Endothelial cell (in vitro differentiated cells): ENCODE measurements at places on chromosomes 2 and 18. TPM values are rescaled to one million over a fixed set of nuclear protein-coding genes. Genes with fewer than 3 reads are reported as not detected.
A peak's percentile ranks its signal among the peaks of the same experiment; 100 is the strongest.

GRCh38 chr2:11121099-11121822, 34.0 kb upstream of the SLC66A3 start:
- no peaks in the 10 kb centered on the region for H3K36me3 ChIP-seq
- no peak overlapping the region for H3K27ac ChIP-seq
- DNase-seq: no peak
- peaks cover 9% of the 10 kb centered on the region for H3K4me1 ChIP-seq

DNA sequence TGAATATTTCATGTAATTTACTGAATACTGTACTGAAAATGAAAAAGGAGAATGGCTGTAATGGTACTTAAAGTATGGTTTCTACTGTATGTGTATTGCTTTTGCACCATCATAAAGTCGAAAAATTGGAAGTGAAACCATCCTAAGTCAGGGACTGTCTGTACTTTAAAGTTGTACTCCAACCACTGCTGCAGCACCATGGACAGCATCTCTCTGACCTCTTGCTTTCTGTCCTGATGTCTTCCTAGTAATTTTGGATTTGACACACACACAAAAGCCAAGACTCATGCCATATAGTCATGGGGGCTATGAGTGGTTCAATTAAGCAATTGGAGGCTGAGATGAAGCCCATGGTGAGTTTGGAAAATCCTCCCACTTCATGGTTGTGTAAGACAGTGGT, 256.3 kb upstream of the PKDCC start:
- peak; percentile 65 for DNase-seq
- H3K4me3 ChIP-seq: no peak overlapping the region
- H3K27me3 ChIP-seq: no peaks in the 10 kb centered on the region
- no peak overlapping the region for H3K27ac ChIP-seq
- no peaks in the 10 kb centered on the region for H3K4me1 ChIP-seq

DNA sequence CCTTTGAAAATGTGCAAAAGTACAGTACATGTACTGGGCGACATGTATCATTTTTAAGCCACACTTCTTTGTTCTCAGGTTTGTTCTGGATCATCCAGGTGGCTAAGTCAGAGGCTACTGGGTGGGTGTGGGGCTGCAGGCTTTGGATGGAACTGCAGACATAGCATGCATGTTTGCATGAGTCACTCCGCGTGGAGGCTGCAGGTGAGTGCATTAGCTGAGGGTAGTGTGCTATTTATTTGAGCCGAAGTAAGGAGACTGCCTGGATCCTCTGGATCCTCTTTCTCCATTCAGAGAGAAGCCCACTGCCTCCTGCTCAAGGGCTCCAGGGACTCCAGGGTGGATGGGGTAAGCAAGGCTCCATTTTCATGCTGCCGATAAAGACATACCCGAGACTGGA, 9.4 kb upstream of the NEURL3 start:
- DNase-seq: no peak
- H3K27me3 ChIP-seq: peaks cover 13% of the 10 kb centered on the region
- H3K4me1 ChIP-seq: no peaks in the 10 kb centered on the region
- no peak overlapping the region for H3K27ac ChIP-seq
- peaks cover 3% of the 10 kb centered on the region for H3K36me3 ChIP-seq
- no peak overlapping the region for H3K4me3 ChIP-seq

CD8A gene
- not detected for total RNA-seq

DNA sequence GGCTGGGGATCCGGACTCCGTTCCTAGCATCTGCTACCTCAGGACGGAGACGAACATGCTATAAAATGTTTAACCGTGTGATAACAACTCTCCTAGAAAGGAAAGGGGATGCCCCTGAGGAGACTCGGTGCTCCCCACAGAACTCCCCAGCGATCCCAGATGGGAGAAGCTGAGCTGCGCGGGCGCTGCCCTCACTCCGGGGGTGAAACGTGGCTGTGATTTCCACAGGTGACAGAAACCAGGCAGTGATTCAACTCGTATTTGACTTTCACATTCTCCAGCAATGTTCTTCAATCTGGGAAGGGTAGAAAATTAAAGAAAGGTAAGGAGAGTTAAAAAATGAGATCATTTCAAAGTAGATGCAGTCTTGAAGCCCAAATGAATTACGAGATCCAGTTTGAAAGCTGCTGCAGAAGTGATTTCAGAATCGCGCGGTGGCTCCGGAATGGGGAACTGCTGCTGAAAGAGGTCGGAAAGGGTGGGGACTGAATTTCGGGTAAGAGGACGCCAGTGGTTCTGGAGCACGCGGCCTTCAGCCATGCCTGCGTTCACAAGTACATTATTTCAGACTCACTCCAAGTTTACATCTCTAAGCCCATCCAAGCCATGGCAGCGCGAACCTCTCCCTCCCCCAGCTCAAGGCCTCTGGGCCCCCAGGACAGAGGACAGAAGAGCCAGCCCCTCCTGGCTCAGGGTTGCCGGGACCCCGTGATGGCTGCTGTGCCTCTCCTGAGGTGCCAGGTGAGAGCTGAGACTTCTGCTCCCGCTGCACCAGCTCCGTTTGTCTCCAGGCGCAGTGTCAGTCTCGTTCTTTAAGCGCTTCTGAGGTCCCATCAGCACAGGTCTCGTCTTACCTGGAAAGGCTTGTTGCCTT, 39.5 kb downstream of the ADNP2 start:
- no peaks in the 10 kb centered on the region for H3K4me1 ChIP-seq
- no peak for DNase-seq
- peak overlapping the region; percentile 92 for H3K4me3 ChIP-seq
- no peak overlapping the region for H3K27ac ChIP-seq

DNA sequence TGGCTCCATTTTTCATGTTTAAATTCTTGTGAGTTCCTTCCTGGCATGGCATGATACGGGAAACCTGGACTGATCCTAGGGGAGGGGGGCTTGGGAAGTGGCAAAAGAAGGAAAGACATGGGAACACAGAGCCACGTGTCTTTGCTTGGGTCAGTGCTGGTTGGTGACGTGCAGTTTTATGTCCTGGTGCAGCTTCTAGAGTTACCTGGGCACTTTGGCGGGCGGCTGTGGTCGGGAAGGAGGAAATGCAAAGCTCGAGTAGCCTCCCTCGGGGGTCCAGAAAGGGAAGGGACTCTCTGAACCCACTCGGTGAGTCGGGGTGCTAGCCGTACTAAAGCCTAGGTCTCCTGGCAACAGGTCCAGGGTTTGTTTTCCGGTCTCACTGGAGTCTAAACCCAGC, 94.6 kb downstream of the APOB start:
- H3K27me3 ChIP-seq: no peaks in the 10 kb centered on the region
- DNase-seq: no peak
- no peaks in the 10 kb centered on the region for H3K36me3 ChIP-seq
- no peak overlapping the region for H3K4me3 ChIP-seq
- H3K4me1 ChIP-seq: peaks cover 21% of the 10 kb centered on the region

NR4A2 gene
- total RNA-seq: 3.9 TPM

GRCh38 chr2:151845884-151846283, 17.7 kb upstream of the ARL5A start:
- peaks cover 1% of the 10 kb centered on the region for H3K27me3 ChIP-seq
- no peak overlapping the region for H3K4me3 ChIP-seq
- H3K36me3 ChIP-seq: no peaks in the 10 kb centered on the region
- H3K27ac ChIP-seq: no peak overlapping the region
- DNase-seq: no peak

SPATA3 gene
- total RNA-seq: not detected
